DMS53 (cell line): ENCODE measurements at places on chromosomes 3 and 15.

- DNase-seq: no peak
Observed at GRCh38 chr3:105278688-105279087, 88.0 kb upstream of the ALCAM start.

DNA sequence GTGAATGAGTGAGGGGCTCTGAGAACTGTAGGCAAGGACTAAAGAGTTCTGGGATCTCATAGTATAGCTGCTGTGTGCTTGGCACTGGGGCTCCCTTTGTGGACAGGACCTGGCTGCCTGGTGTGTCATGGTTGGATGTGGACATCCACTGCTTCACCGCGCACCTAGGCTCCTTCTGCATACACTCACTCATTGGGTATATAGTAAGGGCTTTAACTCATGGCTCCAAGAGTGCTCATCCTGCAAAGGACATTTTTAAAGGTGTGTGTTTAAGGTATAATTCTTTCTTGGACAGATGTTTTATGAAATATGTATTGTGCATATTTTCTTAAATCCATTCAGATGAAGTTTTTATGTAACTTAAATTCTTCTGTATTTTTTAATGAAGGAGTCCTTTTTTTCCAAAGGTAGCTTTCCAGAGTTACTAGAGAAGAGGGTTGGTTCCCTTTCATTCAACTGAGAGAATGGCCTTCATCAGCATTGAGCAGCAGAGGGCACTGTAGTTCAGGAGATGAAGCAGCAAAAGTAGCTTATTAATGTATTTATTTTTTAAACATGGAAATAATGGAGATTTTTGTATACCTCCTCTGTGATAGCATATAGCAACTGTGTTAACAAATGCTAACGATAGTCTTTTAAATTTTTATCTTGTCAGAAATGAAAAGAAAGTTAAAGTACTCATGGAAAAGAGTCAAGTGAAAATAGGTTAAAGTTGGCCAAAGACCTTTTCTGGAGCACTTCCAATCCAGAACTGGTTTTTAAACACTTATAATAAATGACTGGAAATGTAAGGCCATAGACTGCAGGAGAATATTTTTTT is 25.2 kb downstream of the OXNAD1 start:
- peak; percentile 43 for DNase-seq

DNA sequence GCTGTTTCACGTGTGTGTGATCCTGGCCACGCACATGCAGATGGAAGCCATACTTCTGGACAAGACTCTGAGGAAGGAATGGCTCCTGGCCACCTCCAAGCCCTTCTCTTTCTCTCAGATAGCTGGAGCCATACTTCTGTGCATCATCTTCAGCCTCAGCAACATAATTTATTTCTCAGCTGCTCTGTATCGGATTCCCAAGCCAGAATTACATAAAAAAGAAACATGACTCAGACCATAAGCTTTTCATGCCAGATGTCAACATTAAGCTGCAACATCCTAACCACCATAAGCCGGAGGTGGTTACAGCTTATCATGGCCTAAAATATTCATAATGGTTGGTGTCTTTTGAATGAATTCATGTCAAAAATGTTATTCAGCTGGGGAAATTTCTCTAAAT is 10.6 kb upstream of the KIF23 start:
- DNase-seq: no peak

DNA sequence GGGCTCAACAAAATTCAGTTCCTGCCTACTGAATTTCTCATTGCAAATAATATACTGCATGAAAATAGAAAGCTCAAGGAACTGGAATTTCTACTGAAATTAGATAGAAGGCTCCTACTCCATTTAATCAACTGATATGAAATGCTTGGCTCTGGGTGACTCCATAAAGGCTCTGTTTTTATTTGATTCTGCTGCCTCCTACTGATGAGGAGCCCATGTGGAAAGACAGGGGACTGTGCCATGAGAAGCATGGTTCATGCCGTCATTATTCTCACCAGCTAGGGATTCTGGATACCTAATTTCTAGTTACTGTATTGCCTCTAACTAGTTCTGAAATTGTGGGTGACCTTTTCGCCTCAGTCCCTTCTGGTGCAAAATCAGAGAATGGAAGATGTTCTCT is 366.2 kb upstream of the DPH6 start:
- peak; percentile 7 for DNase-seq

DNA sequence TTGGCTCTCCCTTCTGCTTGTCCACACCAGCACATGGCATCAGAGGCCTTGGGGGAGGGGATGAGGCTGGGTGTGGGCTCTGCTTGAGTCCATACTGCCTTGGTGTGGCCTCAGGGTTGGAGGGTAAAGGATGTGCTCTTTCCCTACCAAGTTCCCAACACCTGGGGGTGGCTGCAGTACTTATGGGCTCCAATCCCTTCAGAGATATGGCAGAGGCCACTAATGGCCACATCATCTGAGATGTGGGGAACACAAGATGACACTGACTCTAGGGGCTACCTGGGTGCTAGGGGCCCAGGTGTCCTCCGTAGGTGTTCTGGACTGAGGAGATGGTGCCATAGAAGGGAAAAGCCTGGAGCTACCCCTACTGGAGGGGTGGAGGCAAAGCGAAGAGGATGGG is 6.9 kb downstream of the CXCR6 start:
- DNase-seq: no peak

GRCh38 chr15:69978603-69979002 is 119.1 kb downstream of the TLE3 start:
- DNase-seq: peak; percentile 18

DNA sequence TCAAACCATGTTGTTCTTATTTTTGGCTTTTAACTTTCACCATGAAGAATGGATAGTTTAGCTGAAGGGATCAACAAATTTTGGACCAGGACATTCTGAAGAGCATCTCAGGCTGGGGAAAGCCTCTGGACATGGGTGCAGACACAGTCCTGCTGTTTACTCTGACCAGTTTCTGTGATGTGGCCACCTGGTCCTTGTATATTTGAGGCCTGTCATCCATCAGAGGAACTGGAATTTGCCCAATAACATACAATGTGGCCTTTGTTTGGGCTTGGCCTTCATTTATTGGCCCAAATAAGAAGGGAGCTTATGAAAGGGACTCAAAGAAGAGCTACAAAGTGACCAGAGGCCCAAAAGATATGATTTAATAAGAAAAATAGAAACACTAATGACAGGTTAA is 127.9 kb downstream of the MYRIP start:
- no peak for DNase-seq

GRCh38 chr3:183892610-183893214 is 8.0 kb upstream of the PARL start:
- no peak for DNase-seq

- no peak for DNase-seq
Observed at GRCh38 chr3:127706312-127706711, 33.6 kb downstream of the ABTB1 start.

- no peak for DNase-seq
Observed at GRCh38 chr3:141065841-141066805, 15.0 kb downstream of the SPSB4 start.

- no peak for DNase-seq
Observed at GRCh38 chr15:26451995-26452394, 320.9 kb downstream of the GABRB3 start.

DNA sequence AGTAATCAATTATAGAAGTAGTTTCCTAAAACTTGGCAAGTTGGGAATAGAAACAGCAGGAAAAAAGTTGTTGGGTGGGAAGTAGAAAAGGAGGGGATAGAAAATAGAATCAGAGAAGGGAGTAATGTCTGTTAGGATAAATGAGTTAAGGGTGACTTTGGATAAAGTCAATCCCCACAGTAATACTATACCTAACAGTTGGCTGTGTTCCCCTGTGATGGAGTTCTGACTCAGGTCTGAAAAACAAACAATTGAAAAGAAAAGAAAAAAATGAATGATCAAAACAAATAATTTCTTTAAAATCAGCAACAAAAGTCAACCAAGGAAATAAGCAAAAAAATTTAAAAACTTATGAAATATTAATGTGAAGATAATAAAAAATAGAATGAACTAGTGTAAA is 50.3 kb downstream of the EMC4 start:
- DNase-seq: no peak

DNA sequence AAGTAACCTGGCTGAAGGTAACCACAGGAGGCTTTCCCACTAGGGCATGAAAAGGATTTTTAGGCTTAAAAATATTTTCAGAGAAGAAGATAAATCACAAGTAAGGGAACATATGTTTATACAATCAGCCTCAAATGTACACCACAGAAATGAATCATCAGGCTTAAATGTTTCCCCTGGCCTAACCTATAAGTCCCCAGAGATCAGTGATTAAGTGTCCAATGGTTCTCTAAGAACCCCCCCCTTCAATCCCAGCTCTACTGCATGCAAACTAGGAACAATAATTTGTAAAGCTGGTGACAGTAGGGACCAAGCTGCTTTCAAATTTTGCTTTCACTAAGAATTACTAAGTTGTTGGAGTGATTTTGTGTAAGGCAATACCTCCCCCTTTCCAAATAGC is 431.6 kb upstream of the LMCD1 start:
- no peak for DNase-seq

DNA sequence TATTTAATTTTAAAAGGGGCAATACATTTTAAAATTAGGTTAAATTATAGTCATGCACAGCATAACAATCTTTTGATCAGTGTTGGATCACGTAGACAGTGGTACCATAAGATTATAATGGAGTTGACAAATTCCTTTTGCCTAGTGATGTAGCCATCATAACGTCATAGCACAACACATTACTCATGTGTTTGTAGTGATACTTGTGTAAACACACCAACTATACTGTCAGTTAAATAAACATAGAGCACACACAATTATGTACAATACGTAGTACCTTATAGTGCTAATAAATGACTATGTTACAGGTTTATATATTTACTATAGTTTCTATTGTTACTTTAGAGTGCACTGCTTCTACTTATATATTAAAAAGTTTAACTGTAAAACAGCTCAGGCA is 31.2 kb downstream of the FOXB1 start:
- DNase-seq: peak; percentile 86

GRCh38 chr3:194961149-194961548 is 275.5 kb downstream of the FAM43A start:
- no peak for DNase-seq

GRCh38 chr3:12227833-12228232 is 61.0 kb upstream of the PPARG start:
- no peak for DNase-seq

DNA sequence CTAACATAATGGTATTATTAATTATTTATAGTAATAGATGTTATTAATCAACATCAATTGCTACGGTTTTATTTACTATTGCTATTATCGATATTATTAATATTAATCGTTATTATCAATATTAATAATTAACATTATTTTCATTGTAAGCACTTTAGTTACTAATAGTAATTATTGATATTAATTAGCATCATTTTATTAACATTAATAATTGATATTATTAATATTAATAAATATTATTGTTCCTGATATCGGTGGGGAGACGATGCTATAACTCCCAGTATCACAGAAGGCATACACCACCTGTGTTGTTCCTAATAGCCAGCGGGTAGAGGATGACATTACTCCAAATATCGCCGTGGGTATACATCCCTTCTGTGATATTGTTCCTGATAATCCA is 335.5 kb downstream of the MEX3B start:
- no peak for DNase-seq

- peak; percentile 3 for DNase-seq
Observed at GRCh38 chr3:54240-54639, 142.3 kb upstream of the CHL1 start.

GRCh38 chr3:8578282-8578681 is 66.3 kb downstream of the SSUH2 start:
- DNase-seq: no peak

GRCh38 chr3:53243165-53243564 is 12.7 kb downstream of the TKT start:
- DNase-seq: no peak

GRCh38 chr3:151371526-151371925 is 13.0 kb downstream of the P2RY12 start:
- no peak for DNase-seq

DNA sequence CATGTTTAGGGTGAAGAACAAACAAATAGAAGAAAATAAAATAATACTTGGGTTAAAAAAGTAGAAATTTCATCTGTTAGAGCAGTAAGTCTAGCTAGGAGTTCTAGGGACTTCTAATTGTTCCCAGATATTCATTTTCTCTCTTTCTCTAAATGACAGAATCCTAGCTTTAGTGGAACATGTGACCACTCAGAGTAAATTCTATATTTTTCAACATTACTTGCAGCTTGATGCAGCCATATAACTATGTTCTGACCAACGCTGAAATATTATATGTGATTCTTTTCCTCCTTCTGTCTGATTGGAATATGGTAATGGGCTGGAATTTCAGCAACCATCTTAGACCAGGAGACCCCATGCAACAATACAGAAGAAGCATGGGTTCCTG is 8.1 kb downstream of the PTX3 start:
- DNase-seq: no peak

GRCh38 chr15:83064859-83065258 is 2.2 kb downstream of the BTBD1 start:
- peak; percentile 70 for DNase-seq

DNA sequence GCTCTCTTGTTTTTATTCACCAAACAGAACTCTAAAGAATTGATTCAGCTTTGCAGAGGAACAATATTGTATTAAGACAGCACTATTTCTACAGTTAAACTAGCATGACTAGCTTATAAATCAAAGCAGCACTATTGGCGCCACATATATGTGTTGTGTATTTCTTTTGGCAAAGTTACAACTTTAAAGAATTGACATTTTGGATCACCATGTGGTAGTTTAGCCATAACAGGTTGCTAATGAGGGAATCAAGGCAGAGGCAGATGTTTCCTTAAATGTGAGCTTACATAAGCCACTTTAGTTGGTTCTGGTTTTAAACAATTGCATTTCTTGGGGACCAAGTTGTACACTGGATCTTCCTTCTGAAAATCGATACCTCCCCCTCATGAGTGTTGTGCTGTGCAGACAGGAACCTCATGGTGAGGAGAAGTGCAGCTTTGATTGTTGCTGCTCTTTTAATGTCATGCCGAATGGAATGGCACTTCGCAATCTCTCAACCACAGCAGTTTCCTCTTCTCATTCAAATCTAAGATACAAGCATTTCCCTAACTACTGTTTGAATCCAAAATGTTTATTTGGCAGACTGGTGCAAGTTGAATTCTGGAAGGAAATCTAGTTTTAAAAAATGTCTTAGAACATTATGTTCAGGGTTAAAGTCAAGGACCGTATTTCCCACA is 151.2 kb downstream of the MYRIP start:
- no peak for DNase-seq

DNA sequence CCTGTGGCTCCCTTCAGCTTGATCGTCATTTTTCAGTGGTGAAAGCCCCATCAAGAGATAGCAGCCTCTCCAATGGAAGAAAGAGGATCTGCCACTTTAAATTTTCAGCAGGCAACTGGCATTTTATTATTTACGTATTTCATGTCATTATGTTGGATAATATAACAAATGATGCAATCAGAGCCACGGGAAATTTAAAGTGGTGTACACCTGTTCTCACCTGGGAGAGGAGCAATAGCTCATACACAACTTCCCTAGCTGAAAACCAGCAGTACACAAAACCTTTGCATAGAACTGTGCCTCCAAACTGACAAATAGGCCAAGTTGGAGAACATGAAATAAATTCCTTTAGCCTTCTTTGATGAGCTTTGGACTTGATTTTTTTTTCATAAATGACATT is 136.9 kb downstream of the SATB1 start:
- peak; percentile 6 for DNase-seq

GRCh38 chr3:189186101-189186500 is 14.3 kb downstream of the TPRG1 start:
- DNase-seq: no peak
